ENCODE measurements at places on chromosomes 2 and 18.

DNA sequence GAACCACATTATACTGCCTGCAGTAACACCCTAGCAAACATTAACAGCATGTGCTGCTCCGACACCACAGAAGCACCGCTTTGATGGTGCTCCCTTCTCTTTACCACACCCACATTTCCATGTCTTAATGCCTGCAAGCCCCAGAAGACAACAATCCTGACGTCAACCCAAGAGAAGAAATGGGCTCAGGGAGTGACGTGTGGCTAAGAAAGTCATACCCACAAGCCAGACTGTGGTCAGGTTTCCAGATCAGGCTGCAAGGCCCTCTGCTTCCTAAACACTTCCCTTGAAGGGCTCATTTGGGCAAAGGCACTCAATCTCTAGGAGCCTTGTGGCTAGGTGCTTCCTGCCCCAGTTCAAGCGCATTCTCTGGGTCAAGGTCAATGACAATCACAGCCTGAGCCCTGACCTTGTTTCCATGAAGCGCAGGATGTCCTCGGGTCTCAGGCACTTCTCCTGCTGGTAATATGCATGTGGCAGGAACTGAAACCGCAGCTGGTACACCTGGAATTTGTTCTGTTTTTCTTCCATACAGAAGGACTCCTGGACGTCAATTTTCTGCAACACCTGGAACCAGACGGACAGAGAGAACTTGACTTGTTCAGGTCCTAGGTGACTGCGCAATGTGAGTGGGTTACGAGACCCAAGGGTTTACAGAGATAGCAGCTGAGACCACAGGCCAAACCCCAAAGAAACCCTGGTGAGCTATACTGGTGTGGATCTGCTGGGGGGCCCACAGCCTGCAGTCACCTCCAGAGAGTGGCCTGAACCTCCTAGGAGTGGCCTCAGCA is 67.2 kb downstream of the POLR1A start:
- peak; percentile 75 for DNase-seq

DNA sequence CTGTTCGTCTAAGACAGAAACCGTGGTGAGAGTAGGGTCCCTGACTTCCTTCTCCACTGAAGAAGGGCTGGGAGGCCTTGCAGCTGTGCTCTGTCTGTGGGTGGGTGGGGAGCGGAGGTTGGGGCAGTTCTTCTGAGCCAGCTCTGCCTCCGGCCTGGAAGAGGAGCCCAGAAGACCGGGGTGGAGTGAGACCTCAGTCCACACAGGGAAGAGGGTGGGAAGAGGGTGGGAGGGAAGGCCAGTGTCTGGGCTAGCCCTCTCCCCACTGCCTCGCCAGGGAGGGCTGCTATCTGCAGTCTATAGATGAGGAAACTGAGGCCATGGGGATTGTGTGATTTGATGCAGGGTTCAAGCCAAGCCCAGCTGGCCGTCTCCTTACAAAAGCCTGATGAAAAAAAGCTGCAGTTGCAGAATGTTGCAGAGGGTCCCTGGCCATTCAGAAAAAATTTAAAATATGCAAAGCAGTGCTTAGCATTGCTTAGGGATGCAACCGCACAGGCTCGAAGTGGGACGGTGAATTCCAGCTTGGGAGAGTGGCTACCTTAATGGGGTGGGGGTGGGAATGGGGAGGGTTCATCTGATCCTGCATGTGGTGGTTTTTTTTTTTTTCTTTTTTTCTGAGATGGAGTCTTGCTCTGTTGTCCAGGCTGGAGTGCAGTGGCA is 181.6 kb upstream of the HS6ST1 start:
- DNase-seq = no peak

GRCh38 chr2:166628478-166629136 is 134.6 kb upstream of the SCN7A start:
- DNase-seq = no peak

GRCh38 chr2:121650315-121650930 is 1.2 kb upstream of the CLASP1 start:
- peak; percentile 16 for DNase-seq

- DNase-seq = no peak
These were observed 105.7 kb upstream of the ZEB2 start for GRCh38 chr2:144625626-144626025.

DNA sequence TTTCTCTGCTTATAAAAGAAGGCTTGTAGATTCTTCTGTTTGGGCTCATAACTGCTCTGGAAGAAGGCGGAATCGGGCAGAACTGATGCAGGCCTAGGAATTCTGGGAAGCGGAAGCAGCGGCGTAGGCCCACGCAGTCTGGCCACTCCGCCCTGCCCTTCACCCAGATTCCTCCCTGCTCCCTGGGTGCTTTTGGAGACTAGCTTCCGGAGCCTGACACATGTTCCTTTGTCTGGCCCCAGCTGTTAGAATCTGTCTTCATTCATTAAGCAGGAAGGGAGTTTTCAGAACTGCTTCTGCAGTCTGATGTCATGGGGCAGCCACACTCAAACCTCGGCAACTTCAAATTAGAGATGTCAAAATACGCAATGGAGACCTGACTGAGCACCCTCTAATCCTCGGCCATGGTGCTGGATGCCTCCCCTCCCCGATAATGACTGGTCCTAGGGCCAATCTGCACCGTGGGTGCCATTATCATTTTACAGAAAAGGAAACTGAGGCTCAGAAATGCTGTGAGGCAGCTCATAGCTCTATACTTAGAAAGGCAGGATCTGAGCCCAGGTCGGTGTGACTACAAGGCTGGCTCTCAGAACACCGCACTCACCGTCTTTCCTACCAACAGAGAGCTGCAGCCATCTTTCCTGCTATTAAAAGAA is 275.7 kb downstream of the MYCN start:
- no peak for DNase-seq

Data from stimulated activated CD4-positive, alpha-beta T cell treated with anti-CD3 and anti-CD28 coated beads, Interleukin-1b, Interleukin-23, amount 100 ng/mL, for 48 hours (primary cell).